ENCODE measurements at places on chromosomes 1 and 21.
A peak's percentile ranks its signal among the peaks of the same experiment; 100 is the strongest.

DNA sequence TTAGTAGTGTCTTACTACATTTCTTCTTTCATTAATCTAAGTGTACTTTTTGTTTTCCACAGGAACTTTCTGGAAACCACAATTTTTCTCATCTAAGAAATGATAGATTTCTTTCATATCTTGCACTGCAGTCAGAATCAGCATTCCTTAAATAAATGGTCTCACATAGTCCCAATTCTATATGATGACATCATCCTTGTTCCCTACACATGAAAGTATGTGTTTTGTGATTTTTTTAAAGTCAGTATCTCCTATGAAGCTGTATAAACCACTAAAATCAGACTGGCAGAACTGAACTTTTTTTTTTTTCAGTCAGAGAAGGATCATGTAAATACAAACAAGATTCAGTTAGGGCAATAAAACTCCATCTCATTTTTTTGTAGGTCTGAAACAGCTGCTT is 742.6 kb upstream of the CXADR start:
- no peak for DNase-seq

DNA sequence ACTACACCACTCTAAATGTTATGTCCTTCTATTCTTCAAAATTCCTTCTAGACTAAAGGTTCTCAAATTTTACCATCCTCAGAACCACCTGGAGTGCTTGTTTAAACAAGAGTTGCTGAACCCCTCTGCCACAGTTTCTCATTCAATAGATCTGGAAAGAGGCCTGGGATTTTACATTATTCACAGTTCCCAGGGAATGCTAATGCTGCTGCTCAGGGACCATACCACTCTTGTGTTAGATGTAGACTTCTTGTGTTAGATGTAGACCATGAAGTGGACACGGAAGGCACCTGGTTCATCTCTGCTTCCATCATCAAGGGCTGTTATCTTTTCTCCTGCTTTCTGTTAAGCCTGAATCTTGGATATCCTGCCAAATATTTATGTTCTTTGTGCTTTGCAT is 31.3 kb upstream of the CCN1 start:
- DNase-seq = no peak

DNA sequence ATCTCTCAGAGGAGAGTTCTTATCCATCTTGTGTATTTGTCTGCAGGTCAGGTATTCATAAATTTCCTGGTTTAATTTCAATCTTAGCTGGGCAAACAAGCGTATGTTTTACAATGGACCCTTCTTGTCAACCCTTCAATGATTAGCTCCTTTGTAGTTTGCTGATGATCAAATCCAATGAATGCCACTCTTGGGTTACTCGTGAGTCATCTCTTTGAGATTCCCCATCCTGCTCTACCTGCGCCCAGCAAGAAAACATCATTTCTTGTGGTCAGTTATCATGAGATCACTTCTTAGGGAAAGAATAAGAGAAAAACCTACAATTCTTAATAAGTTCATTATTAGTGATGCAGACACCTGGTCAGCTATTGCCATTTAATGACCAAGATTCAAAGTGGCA is 572.3 kb upstream of the PKN2 start:
- DNase-seq = no peak

DNA sequence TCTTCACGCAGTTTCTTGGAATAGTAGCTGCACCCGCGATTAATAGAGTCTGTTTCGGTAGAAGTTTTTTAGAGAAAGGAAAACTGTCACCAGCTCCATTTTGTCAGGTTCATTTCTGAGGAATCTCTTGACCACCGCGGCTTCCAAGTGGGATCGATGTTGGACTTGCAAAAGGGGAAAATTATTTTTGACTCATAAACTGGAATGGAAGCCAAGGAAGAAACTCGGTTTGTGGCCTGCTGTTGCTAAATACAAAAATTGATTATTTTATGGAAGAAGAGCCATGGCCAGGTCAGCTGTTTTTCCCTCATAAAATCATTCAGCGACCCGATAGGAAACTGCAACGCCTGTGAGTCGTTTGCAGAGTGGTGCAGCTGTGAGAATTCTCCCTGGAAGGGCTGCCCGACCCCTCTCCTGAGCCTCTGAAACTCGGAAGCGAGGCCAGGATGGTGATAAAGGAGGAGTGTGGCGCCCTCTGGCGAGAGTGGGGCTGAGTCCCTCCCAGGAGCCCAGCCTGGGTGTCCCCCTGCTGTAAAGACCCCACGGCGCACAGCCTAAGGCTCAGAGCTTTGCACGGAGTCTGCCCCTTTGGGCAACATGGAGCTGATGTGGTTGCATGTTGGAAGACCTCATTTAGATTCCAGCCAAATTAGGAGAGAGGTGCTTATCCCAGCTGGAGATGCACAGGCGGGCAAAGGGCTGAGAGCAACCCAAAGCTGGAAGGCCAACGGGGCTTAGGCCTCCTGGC is 83.6 kb upstream of the SLC25A33 start:
- peak; percentile 73 for DNase-seq

All from NAMALWA (cell line).